ENCODE measurements at places on chromosomes 7 and 10.

- no peak for DNase-seq
These were observed 14.2 kb upstream of the EGFR start for GRCh38 chr7:55004579-55004978.

- peak; percentile 63 for DNase-seq
These were observed 1.5 kb downstream of the IPMK start for GRCh38 chr10:58266003-58266825.

DNA sequence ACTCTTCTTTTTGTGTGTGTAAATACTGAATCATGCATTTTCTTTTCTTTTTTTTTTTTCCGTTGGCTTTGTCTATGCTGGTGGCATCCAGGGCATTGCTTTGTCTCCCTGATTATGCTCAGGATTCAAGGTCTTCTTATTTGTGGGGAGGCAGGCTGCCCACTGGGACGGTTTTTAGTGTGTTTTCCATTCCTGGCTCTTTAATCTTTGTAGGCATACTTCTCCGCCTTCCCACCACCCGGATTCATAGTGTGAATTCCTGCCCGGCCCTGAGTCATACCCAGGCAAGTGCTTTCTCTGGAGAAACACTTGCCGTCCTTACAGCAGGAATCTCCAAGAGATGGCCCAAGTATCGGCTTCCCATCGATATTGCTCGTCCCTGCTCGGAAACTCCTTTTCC is 5.2 kb downstream of the ZNF655 start:
- DNase-seq, result peak; percentile 78

- peak; percentile 84 for DNase-seq
These were observed 40.0 kb upstream of the KMT2E start for GRCh38 chr7:104973909-104974415.

GRCh38 chr10:131790021-131790420 is 110.8 kb upstream of the PPP2R2D start:
- DNase-seq, result no peak

DNA sequence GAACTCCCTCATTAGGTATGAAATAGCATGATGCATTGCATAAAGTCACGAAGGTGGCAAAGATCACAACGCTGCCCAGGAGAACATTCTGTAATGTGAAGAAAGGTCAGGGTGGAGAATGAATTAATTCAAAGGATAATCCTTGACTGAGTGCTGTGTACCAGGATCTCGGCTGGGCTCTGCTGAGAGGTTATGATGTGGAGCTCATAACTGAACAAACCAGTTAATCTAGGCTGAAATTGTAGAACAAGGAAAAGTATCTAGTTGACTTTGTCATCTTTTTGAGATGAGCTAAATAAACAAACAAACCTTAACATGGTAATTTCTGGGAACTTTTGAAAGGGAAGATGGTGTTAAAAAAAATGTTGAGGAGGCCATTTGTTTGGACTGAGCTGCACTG is 6.1 kb downstream of the MSMB start:
- no peak for DNase-seq

DNA sequence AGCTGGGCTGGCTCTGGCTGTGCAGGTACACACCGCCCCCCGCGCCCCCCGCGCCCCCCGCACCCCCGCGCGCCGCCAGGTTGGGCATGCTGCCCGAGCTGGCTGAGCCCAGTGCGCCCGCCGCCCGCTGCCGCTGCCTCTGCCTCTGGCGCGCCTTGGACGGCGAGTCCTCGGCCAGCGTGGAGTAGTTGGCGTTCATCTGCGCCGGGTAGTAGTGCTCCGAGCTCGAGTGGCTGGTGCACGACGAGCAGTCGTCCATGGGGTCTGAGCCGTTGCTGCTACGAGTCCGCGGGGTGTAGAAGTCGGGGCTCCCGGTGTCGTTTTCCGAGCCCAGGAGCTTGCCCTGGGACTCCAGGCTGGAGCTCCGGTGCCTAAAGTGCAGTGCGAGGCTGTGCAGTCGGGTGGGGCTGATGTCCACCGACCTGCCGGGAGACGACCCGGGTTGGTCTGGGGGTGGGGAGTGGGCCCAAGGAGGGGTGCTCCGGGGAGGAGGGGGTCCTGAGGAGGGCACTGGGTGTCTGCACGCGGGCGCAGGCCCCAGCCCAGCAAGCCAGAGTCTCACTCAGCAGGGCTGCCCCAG is 70.4 kb downstream of the PRPF18 start:
- DNase-seq, result no peak

DNA sequence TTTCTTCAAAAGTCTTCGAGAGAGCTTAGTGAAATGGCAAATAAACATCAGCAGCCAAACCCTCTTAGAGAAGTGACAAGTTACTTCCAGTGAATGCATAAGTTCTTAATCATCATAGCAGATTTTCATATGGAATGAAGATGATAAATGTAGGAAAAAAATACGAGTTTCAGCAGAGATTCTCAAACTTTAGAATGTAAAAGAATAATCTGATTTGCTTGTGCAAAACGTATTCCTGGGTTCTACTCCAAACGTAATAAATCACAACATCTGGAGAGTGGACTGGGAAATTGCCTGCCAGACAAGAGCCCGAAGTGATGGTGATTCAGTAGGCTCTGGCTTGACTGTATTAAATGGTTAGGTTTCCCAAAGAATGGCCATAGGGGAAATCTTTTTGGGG is 62.2 kb downstream of the AKR1E2 start:
- no peak for DNase-seq

DNA sequence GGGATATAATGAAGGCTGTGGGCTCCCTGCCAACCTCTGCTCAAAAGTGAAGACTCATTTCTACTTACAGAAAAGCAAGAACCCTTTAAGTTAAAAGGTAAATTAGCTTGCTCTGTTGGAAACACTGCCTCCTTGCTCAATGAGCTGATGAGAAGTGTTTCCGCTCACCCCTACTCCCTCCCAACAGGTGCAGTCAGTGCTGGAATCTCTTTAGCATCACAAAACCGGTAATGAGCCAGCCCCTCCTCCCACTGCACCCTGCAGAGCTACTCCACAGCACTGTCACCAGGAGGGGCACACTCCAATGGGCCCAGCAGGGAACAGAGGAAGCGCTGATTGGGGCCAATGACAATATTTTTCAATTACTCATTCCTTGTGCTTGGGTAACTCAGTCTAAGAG is 262.5 kb downstream of the TCERG1L start:
- DNase-seq, result no peak

DNA sequence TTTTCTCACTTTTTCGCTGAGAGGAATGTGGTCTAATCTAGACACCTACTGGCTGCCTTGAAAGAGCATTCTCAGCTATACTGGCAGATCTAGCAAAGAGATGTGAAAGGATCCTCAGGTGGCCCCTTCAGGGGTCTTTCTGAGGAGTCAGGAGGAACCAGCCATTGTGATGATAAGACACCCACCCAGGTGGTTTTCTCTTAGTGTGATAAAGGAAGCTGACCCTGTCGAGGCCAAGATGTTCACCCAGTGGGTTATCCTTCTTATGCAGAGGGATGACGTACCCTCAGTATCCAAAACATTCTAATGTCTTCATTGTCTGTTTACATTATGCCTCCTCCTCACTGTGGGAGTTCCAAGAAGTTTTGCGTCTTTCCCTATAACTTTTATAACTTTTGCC is 98.3 kb upstream of the LRGUK start:
- no peak for DNase-seq

- DNase-seq, result no peak
These were observed 2.5 kb downstream of the TMEM176B start for GRCh38 chr7:150797661-150798060.

GRCh38 chr7:13770305-13770704 is 219.2 kb downstream of the ETV1 start:
- no peak for DNase-seq

- no peak for DNase-seq
These were observed 21.3 kb downstream of the WNT8B start for GRCh38 chr10:100483876-100484666.

DNA sequence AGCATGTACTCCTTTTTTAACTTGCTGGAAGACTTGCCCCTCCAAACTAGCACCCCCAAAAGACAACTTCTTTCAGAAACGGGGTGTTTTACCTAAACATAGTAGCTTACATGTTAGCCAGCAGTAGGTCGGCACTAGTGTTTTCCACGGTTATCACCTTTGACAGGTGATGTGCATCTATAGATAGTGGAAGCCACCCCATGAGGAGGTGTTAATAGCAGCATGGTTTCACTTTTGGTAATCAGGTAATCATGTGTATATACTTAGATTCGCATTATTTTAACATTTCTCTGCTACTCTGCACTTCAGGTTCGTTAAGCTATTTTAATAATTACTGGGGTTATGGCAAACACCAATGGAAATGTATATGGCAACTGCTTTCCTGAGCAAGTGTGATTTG is 17.6 kb downstream of the SRI start:
- no peak for DNase-seq

- DNase-seq, result no peak
These were observed 84.4 kb upstream of the FAM171A1 start for GRCh38 chr10:15455456-15455855.

- no peak for DNase-seq
These were observed 116.4 kb upstream of the SEM1 start for GRCh38 chr7:96826089-96826488.

DNA sequence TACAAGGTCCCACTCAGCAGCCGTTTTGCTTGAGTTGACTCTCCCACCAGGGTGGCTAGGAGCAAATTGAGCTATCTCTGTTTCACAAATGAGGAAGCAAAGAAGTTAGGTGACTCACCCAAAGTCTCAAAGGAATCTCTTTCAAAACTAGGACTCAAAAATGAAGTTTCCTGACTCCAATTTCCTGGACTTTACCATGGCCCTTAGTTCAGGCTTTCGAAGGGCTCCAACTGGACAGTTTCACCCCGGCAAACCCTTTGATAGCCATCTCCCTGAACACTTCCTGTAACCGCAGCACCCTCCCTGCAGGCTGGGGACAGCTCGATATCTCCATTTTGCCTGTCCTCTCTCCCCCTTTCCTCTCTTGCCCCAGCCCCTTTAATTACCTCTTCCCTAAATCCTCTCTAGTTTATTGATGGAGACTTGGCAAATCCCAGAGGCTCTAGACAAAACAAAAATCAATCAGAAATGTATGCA is 4.7 kb upstream of the AFAP1L2 start:
- no peak for DNase-seq

GRCh38 chr7:77714195-77714594 is 17.9 kb downstream of the RSBN1L start:
- DNase-seq, result no peak

- no peak for DNase-seq
These were observed 31.1 kb downstream of the LOXL4 start for GRCh38 chr10:98236862-98237261.

GRCh38 chr10:3676564-3676963 is 108.4 kb downstream of the KLF6 start:
- no peak for DNase-seq

DNA sequence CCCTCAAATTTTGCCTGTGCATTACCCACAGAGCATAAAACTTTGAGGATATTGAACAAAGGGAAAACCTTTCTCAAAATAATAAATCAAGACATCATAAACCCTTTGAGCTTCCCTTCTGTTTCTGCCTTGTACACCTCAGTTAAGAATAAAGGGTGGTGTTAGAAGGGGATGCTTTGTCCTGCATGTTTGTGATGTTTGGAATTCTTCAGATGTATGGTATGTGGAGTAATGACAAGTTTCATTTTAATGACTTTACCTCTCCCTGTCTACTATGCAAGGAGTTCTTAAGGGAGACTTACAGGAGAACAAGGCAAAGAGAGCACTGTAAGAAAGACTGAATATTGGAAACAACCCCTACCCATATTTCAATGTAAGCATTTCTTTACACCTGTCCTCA is 99.2 kb downstream of the HECW1 start:
- DNase-seq, result no peak

DNA sequence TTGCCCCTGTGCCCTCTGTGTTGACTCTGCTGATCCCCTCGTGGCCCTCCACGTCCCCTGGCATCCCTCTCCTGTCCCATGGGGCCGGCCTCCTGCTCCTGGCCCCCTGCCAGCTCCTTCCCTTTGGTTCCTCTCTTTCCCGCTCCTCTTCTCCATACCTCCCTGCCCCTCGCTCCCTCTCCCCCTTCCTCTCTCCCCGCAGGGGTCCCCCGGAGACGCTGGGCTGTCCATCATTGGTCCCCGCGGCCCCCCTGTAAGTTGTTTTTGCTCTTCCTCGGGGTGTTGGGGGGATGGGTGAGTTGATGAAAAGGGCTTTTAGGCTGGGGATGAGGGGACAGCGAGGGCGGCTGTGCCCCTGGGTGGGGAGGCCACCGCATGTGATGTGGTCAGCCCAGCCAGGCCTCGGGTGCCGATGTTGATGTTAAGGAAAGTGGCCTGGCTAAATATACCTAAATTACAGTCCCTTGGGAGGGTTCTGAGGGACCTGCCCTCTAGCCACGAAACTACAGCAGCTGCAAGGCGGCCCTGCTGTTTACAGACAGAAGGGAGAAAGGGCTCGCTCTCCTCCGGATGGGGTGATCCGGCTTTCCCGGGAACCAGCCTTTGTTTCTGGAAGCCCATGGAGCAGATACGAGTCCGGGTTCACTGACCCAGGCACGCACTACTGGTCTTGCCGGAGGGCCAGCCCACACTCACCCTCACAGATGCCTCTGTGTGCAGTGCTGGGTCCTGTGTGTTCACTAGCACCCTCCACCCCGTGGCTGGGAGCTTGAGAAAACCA is 78.8 kb downstream of the COL13A1 start:
- DNase-seq, result no peak

GRCh38 chr7:103914147-103914899 is 75.1 kb downstream of the RELN start:
- DNase-seq, result no peak

DNA sequence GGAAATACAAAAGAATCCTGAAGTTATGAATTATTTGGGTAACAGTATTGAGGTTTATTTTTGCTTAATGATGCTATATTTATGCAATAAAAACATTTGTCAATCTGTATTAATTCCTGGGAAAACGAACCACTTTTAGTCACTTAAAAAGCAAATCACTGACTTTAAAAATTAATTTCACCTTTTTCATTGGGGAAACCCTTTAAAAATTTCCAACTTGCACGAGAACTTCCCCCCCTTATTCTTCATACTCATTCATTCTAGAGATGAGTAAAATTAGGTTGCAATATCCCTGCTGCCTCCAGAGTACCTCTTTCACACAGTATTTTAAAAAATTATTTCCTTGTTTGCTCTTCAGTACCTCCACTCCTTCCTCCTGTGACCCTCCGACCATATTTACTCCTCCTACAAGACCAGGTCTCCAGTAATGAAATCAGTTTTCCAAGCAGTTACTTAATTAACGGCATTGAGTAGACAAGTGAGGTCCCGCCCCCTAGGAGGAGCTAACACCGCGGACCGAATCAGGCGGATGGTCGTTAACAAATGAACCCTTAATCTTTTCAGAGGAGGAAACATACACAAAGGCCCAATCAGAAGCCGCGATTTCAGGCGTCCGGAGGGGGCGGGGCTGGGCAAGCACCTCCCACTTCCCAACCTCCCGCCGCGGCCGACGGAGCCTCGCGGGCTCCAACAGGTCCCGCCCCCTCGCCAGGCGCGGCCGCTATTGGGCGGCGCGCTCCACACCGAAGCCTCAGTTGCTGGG is 465 bp upstream of the TRIM24 start:
- DNase-seq, result peak; percentile 96
